ENCODE measurements at places on chromosomes 7 and 10.

DNA sequence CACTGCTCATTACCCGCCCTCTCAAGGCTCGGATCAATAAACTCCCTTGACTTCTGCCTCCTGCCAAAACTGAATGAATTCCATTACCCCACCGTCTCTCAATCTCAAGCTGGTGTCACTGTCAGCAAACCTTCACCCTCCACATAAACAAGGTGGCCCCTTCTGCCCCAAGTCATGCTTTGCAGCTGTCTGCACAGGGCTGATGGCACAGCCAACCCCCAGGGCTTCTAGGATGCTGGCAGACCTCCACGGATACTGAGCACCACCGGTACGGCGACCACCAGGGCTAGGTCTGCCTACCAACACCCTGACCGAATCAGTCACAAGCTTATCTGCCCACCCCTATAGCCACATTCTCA, 46.1 kb downstream of the PARD3 start:
- DNase-seq = no peak

DNA sequence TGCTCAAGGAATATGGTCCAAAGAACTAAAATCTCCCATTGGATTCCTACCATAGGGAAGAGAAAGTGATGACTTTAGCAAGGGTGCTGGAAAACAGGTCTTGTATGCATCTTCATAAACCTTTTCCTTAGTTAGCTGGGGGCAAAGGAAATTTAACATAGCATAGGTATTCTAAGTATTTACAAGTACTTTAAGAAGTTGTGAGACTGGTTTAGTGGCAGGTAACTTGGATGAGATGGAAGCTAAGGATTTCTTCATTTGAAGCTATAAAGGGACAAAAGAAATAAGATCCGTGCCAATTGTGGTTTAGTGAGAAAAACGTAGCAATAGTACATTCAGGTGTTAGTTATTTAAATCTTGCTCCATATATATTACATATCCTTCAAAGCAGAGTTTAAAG, 183.4 kb upstream of the TCF7L2 start:
- DNase-seq = no peak

- DNase-seq = no peak
These were observed 25.6 kb downstream of the VSTM4 start for GRCh38 chr10:49089557-49090188.

GRCh38 chr7:84237533-84238173, 43.1 kb upstream of the SEMA3A start:
- DNase-seq = no peak

DNA sequence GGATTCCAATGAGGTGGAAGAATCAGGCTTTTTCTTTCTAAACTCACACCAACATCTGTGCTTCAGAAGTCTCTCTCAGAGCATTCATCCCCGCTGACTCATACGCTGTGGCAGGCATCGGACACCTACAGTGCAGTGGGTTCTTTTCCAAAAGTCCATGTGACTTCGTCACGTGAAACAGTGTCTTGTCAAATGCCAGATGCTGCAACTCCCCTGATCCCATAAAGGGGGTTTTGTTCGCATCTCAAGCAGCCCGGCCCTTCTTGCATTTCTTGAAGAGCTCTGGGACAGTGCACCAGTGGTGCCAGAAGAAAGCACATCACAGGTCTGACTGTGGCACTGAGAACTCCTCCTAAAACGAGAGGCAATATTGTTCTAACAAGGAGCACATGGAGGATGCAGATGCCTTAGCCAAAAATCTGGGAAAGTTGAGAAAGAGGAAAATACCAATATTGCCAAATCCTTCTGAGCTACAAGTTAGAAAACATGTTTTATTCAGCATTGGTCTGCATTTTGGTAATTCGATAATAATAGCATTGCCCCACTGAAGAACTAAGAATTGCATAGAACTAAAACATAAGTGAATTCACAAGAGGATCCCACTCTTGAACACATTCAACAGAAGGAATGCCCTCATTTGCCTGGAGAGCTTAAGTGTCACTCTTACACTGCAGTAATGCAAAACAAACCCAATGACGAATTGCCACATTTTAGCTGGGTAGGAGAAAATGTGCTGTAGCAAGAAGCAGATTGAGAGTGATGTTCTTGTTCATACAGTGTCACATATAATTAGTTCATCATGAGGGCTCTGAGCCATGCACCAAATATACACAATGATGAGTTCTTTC, 204.4 kb downstream of the CXCL12 start:
- DNase-seq = no peak

GRCh38 chr7:121797657-121798452, 75.1 kb upstream of the PTPRZ1 start:
- DNase-seq = no peak

- no peak for DNase-seq
These were observed 37.1 kb upstream of the SEC61G start for GRCh38 chr7:54796150-54796549.

DNA sequence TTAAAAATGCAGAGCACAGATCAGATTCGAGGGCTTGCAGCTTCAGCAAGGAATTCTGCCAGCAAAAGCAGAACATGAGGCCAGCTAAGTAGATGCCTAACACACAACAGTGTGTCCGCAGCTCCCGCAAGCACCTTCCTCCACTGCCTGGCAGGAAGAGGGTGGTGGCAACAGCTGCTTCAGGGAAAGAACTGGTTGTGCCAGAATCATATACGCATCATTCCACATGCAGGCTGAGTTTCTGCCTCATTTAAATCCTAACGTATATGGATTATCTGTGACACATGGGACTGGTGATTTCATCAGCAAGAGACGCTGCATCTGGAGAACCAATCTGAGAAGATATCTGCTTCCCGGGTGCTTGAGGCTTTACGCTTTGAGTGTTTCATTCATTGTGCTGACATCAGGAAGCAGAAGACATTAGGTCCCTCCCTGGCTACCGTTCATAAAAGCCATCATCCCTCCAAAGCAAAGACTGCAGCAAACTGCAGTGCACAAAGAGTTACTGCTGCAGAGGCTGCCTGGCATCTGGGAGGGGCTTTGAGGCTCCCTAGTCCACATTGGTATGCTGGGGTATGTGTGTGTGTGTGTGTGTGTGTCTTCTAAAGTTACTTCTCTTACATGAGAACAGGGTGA, 78.8 kb downstream of the FAM13C start:
- DNase-seq = no peak

GRCh38 chr10:118394301-118395200, 52.4 kb upstream of the FAM204A start:
- no peak for DNase-seq

DNA sequence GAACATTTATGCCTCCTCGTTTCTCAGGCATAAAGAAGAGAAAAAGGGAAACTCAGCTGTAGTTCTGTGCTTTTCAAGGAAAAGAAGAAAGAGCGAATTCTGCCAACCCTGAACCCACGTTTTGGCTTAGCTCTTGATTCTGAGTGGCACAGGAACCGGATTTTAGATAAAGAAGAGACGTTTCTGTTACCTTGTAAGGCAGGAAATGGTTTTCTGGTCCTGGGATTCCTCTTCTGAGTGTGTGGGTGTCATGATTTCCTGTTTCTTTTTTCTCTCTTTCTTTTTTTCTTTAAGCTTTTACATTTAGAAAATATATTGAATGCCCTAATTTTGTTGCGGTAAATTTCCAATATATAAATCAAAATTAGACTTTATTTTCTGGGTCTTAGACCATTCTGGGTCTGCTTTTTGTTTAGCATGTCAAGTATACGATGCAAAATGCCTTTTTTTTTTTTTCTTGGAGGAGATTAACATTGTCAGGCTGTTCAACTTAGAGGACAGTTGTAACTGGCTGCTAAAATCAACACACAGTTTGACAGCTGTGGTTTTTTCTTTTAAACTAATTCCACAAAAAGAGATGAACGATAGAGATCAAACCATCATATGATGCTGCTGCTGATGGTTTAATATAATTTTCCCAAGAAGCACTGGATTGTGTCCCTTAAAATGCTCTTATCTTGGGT, 190.8 kb downstream of the GATA3 start:
- no peak for DNase-seq

- no peak for DNase-seq
These were observed 51.8 kb downstream of the TMEM209 start for GRCh38 chr7:130153211-130153908.

GRCh38 chr7:41029072-41029499, 673.8 kb downstream of the INHBA start:
- DNase-seq = no peak

DNA sequence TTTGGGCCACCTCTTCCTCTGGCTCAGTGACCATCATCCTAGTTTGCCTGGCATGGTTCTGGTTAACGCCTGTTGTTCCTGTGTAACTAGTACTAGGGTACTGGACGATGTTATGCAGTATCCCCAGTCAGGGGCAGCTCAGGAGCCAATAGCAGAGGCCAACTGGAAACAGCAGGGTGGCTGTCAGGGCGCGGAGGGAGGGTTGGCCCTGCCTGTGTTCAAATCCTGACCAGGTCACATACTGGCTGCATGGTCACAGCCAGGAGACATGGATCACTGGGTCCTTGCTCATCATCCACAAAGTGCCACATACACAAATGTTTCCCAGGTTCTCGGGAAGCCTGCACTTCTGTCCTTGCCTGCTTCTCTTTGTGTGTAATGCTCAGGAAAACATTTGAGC, 12.3 kb upstream of the RBP3 start:
- DNase-seq = no peak

GRCh38 chr7:86598311-86598710, 45.4 kb upstream of the GRM3 start:
- no peak for DNase-seq

DNA sequence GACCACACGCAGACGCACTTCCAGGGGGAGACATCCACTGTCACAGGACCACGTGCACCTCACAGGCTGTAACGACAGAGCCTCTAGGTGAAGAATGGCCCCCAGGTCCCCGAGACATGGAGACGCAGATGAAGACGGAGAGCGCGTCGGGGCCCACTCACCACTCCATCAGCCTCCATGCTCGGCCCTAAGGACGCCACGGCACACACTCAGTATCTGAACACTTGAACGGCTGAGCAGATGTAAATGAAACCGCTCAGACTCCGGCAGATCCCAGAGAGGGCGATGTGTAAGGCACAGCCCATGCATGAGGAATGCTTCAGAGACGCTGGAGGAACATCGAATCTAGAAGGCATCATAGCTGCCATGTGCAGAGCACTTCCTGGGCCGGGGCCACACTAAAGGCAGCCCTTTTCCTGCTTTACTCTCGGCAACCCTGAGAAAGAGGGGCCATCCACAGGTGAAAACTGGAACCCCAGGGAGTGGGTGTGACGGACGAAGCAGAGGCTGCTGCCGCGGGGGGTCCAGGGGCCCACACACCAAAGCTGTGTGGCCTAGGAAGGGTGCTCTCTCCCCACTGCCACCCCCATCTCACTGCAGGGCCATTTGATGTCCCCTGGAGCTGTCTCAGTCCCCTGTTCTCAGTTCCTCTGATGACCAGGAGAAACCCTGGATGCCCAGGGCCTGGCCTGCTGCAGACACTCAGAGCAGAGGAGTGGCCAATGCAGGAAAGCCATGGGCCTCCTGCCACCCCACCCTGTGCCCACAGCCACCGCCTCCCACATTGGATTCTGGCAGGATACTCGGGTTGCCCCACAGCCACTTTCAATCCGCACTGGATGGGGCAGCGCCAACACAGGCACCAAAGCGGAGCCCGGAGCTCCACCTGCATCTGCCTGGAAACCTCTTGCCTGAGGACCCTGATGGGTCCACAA, 253.8 kb downstream of the MAD1L1 start:
- DNase-seq = peak; percentile 33

DNA sequence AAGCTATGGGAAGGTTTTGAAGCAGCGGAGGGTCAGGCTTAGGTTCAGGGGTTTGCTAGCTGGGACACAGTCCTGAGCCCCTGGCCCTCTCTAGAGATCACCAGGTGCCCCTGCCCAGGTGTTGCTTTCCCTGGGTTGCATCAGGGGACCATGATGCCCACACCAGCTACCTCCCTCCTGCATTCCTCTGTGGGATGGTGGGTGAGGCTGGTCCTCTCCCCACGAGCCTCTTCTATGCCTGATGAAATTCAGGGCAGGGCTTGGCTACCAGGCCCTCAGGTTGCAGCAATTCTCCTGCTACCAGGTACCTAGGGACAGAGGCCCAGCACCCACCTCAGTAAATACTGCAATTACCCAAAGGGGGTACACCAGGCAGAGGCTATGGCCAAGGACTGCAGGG, 10.8 kb upstream of the SLC29A3 start:
- DNase-seq = no peak

DNA sequence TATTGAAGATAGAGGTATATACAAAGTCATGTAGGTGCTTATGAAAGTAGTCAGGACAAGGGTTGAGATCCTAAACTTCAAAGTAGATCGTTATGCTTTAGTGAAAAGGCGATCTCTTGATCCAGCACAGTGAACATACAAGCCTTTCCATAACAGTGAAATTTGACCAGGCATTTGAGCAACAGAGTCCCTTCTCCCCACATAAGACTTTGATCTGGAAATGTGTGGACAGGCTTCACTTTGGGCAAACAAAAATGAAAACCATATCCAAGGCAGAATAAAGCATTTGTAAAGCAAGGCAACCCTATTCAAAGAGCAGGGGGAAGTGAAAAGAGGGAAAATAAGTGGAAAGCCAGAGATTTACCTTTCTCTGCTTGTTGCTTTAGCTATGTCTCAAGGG, 311.9 kb upstream of the SORCS1 start:
- no peak for DNase-seq

DNA sequence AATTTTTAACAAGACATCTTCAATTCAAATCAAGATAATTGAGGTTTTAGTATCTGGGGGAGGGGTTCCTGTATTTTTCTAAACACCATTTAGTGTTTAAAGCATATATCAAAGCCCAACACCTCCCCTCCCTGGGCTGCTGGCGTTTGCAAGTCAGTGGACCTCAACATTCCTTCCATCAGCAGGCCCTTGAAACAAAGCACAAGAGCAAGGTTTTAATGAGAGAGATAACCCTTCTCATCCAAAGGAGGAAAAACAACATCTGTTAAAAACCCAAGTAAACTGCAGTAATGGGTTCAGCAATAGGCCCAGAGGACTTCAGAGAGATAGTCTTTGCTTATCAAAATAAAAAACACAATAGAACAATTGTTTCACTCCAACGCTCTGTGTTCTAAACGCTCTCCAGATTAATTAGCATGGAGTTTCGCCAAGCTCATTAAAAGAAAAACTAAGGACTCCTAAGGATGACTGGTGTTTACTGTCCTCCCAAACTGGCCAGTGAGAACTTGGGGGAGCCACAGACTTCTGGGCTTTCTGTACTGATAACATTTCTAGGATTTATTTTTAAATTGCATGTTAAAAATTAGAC, 2.5 kb downstream of the JCAD start:
- no peak for DNase-seq

DNA sequence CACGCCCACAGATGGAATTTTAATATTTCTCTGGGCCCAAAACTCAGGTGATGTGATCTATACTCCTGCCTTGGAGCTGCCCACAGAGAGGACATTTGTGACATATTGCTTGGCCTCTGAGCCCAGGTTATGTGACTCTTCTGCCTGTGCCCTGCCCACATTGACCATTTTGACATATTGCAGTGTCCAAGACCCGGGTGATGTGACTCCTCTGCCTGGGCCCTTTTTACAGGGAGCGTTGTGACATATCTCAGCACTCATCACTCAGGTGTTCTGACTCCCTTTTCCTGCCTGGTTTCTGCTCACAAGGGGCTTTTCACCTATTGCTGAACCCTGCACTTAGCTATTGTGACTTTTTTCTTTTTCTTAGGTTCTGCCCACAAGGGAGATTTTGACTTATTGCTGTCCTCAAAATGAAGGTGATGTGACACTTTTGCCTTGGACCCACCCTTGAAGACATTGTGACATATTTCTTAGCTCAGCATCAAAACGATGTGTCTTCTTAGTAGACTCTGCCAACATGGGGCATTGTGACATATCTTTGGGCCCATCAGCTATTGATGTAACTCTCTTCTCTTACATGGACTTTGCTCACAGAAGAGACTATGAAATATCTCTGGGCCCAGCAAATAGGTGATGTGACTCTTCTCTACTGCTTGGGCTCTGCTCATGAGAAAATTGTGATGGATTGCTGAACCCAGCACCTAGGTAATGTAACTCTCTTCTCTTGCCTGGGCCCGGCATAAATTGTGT, 11.0 kb upstream of the ZNF107 start:
- DNase-seq = no peak
